Caki2 (cell line): ENCODE measurements at places on chromosomes 5 and 9. TPM values are rescaled to one million over a fixed set of nuclear protein-coding genes. Genes with fewer than 3 reads are reported as not detected.

DNA sequence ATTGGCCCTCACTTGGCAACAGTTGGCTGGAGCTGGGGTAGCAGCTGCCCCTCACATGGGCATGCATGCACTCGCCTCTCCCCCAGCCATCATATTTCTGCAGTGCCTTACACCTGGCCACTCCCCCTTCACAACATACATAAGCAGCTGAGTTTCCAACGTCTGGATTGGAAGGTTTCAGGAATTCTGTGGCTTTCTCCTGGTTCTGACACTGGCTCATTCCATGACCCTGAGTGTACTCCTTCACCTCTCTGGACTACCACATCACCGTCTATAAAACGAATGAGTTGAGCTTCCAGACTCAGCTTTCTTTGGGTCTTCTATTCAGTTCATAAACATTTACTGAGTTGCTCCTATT is 84.3 kb downstream of the GALNT10 start:
- no peak for DNase-seq

- DNase-seq, result no peak
Measured at GRCh38 chr5:93601802-93602155, 18.8 kb downstream of the NR2F1 start.

DNA sequence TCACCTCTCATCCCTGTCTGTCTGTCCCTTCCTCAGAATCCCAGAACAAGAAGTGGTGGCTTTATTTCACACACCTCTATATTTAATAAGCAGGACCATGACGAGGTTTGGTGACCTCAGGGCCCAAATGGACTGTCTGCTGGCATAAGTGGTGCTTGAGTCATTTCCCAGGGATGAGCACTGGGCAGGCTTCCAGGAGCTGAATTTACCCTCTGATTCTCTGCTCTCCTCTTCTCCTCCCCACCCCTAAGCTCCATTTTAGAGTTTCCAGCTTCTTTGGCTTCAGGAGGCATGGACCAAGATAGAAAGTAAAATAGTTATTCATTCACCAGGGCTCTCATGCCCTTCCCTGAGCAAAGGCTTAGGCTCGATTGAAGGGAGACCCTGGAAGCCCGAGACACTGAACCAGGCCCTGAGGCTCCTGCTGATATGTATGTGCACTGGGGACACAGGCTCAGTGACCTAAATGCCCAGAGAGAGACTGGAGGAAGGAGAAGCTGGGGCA is 69.1 kb downstream of the PPARGC1B start:
- peak; percentile 78 for DNase-seq

- no peak for DNase-seq
Measured at GRCh38 chr5:135234666-135235401, 164.2 kb downstream of the MACROH2A1 start.

DNA sequence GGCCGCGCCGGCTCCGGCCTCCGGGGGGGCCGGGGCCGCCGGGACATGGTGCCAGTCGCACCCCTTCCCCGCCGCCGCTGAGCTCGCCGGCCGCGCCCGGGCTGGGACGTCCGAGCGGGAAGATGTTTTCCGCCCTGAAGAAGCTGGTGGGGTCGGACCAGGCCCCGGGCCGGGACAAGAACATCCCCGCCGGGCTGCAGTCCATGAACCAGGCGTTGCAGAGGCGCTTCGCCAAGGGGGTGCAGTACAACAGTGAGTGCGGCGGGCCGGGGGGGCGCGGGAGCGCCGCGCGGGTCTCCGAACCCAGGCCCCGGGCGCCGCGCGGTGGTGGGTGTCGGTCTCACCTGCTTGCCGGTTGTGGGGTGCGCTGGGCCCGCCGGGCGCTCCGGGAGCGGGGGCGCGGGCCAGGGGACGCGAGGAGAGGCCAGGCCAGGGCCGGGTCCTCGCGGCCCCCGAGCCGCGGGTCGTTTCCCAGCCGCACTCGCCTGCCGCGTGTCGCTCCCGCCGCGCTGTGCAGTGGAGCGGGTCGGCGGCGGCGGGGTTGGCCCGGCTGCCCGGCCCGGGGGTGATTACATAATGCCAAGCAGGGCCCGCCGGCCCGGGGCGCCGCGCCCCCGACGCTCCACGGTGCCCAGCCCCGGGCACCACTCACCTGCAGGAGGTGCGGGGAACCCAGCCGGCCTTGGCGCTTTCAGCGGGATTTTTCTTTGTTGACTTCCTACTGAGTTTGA is 492 bp downstream of the RABL6 start:
- DNase-seq, result peak; percentile 31

DNA sequence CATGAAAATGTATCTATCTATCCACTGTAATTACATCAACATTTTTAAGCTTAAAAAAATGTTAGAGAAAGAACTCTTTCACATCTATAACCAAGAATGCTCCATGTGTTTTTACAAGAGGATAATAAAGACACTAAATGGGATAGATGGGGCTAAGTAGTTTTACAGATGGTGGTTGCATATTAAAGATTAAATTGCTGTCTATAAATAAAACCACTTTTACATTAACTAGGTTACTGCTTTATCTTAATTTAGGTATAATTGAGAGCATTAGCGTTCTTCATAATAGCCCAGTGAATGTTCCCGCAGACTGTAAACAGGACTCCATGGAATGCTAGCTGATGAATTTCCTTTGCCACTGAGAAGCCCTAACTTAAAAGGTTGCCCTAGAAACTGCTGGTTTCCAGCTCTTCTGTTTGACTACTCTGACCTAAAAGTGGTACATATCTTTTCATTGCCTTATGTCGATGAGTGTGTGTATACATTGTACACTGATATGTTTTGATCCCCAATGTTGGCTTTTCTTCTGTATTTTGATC is 117.9 kb downstream of the SGCD start:
- no peak for DNase-seq

DNA sequence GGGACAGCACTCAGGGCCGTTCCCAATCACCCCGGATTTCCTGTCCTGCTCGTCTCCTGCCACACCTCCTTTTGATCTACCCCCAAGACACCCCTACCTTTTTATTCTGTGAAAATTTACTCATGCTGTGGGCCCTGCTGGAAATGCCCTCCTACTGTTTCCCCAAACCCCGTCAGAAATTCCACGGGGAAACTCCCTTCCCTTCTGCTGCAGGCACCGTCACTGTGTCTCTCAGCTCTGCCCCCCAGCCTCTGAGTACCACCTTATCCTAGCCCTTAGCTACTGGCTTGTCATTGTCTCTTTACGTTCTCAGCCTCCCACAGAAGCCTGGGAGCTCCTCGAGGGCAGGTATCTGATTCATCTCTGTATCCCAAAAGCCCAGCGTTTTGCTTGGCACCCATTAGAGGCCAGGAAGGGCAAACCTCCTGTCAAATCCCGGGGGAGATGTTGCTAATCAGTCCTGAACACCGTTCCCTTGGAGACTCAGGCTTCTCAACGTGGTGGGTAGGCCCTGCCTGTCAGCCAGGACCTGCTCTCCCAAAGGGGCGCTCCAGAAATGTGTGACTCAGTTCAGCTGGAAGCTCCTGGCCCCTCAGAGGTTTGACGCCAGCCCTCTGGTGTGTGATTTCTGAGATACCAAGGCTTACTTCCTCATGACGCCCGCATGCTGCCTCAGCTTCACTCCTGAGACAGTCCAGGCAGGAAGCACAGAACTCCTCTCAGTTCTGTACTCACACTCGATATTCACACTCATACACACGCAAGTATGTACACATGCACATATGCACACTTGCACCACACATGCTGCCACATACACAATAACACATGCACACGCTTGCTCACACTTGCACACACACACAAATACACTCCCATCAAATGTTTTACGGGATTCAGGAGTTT is 50.7 kb upstream of the GRHPR start:
- DNase-seq, result no peak

GRCh38 chr9:113543296-113543981 is 79.9 kb downstream of the RGS3 start:
- no peak for DNase-seq

Gene TSSK1B
- total RNA-seq, result not detected in 2 replicates

Gene NPR3
- total RNA-seq, result 2.6 and 2.8 TPM in 2 replicates

Gene SPIN1
- 83.5 and 85.7 TPM in 2 replicates for total RNA-seq
